Trophoblast cell (in vitro differentiated cells and primary cell): ENCODE measurements at places on chromosomes 5 and 9.
A peak's percentile ranks its signal among the peaks of the same experiment; 100 is the strongest.

GRCh38 chr5:168681556-168682183 is 102.5 kb upstream of the PANK3 start:
- no peak for DNase-seq
- H3K27ac ChIP-seq: no peak overlapping the region
- H3K27me3 ChIP-seq: no peaks in the 10 kb centered on the region
- peaks cover 13% of the 10 kb centered on the region for H3K36me3 ChIP-seq
- no peak overlapping the region for H3K4me3 ChIP-seq

GRCh38 chr9:114210136-114210535 is 54.8 kb downstream of the COL27A1 start:
- H3K36me3 ChIP-seq: peaks cover 66% of the 10 kb centered on the region
- no peaks in the 10 kb centered on the region for H3K27me3 ChIP-seq
- H3K4me3 ChIP-seq: no peak overlapping the region
- no peak for DNase-seq

DNA sequence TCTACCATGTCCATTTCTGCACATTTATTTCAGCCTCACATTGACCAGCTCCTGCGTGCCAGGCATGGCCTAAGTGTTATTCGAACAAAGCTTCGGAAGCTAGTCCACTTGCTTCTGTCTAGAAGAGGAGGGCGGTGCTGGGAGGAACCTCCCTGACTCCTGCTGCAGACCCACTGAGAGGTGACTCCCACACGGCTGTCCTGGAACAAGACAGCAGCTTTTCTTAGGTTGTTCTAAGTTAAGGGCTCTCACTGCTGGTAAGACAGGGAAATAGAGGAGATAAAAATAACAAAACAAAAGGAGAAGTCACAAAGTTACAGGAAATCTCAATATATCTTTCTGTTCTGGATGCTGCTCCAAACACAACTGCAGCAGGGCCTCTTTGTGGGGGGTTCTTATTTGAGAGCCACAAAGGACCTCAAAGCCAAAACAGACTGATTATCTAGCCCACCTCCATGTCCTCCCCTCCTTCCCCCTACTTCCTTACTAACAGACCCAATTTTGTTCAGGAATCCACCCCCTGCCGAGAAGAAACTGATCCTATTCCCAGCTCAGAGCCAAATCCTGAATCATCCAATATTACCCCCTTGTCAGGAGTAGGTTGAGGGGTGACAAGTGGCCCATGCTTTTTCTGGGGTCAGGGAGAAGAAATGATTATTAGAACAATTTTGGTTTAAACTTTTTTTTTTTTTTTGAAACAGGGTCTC is 28.4 kb upstream of the KCNIP1 start:
- no peak for DNase-seq
- no peaks in the 10 kb centered on the region for H3K27me3 ChIP-seq
- H3K36me3 ChIP-seq: no peaks in the 10 kb centered on the region

GRCh38 chr5:173832386-173832785 is 55.8 kb upstream of the CPEB4 start:
- no peak for DNase-seq
- peaks cover 10% of the 10 kb centered on the region for H3K4me1 ChIP-seq
- H3K27me3 ChIP-seq: no peaks in the 10 kb centered on the region

GRCh38 chr5:135308245-135308644 is 90.8 kb downstream of the MACROH2A1 start:
- H3K4me1 ChIP-seq: no peaks in the 10 kb centered on the region
- no peak overlapping the region for H3K4me3 ChIP-seq
- no peaks in the 10 kb centered on the region for H3K36me3 ChIP-seq
- DNase-seq: no peak

DNA sequence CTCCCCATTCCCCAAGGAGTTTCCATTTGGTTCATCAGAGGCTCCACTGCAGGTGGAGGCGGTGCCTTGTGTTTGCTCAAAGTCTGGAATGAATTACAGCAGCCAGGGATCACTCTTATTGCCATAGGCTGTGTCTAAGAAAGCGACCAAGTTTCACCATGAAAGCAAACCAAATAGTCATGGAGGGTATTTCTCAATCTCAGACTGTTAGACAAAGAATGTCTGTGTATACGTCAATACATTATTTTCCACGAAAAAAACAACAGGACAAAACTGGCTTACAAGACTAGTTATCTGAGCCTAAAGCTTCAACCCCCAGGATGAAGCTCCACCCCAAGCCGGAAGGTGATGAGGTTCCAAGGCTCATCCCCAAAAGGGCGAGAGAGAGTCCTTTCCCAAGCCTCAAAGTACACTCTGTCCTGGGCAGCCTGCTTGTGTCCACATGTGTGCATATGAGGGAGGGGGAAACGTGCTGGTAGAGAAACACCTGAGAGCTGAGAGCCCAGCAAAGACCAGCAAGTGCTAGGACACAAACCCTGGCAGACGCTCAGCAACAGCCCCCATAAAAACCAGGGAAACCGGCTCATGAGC is 4.3 kb downstream of the B4GALT1 start:
- H3K36me3 ChIP-seq: no peaks in the 10 kb centered on the region
- H3K27me3 ChIP-seq: no peaks in the 10 kb centered on the region
- peak; percentile 74 for DNase-seq

DNA sequence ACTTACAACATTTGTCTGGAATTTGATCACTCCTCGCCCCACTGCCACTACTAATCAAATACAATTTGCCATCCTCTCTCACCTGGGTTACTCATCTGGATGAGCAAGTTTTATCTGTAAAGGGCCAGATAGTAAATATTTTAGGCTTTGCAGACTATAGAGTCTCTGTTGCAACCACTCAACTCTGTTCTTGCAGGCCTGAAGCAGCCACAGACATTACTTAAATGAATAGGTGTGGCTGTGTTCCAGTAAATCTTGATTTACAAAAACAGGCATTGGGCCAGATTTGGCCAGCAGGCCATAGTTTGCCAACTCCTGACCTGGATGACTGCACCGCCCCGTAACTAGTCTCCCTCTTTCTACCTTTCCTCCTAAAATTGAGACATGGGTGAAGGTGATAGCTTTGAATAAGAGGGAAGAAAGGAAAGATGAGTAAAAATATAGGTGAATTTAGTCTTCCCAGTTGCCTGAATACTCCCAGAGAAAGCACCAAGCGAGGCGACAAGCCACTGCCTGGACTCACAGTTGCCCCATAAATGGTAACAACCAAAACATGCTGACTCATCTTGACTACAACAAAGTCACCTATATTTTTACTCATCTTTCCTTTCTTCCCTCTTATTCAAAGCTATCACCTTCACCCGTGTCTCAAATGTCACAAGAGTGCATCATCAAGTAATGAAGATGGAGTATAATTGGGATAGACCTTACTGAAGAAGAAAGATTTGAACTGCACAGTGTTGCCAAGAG is 32.5 kb upstream of the SCAMP1 start:
- H3K4me1 ChIP-seq: no peaks in the 10 kb centered on the region
- H3K36me3 ChIP-seq: no peaks in the 10 kb centered on the region
- DNase-seq: no peak

DNA sequence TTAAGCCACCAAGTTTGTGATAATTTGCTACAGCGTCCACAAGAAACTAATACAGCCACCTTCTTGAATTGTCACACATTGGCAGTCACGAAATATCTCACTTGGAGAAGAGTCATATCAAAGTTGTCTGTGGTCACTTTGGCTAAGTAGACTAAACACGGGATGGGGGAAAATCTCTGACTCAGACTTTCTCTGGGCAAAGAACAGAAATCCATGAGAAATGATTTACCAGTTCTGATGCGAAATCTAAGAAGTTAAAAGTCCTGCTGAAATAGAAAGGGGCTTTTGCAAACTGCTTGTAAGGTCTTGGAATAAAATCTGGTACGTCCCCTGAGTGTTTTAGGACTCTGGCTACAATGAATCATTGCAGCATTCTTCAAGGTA is 158.4 kb downstream of the COL23A1 start:
- H3K36me3 ChIP-seq: no peaks in the 10 kb centered on the region
- no peaks in the 10 kb centered on the region for H3K4me1 ChIP-seq
- DNase-seq: no peak
- no peaks in the 10 kb centered on the region for H3K27me3 ChIP-seq
- no peak overlapping the region for H3K4me3 ChIP-seq
- no peak overlapping the region for H3K27ac ChIP-seq

GRCh38 chr9:108755979-108756378 is 99.8 kb downstream of the ACTL7B start:
- H3K4me3 ChIP-seq: no peak overlapping the region
- H3K4me1 ChIP-seq: no peaks in the 10 kb centered on the region
- H3K27ac ChIP-seq: no peak overlapping the region
- DNase-seq: no peak
- no peaks in the 10 kb centered on the region for H3K36me3 ChIP-seq
